ENCODE measurements at places on chromosomes 13 and 19. TPM values are rescaled to one million over a fixed set of nuclear protein-coding genes. Genes with fewer than 3 reads are reported as not detected.

DNA sequence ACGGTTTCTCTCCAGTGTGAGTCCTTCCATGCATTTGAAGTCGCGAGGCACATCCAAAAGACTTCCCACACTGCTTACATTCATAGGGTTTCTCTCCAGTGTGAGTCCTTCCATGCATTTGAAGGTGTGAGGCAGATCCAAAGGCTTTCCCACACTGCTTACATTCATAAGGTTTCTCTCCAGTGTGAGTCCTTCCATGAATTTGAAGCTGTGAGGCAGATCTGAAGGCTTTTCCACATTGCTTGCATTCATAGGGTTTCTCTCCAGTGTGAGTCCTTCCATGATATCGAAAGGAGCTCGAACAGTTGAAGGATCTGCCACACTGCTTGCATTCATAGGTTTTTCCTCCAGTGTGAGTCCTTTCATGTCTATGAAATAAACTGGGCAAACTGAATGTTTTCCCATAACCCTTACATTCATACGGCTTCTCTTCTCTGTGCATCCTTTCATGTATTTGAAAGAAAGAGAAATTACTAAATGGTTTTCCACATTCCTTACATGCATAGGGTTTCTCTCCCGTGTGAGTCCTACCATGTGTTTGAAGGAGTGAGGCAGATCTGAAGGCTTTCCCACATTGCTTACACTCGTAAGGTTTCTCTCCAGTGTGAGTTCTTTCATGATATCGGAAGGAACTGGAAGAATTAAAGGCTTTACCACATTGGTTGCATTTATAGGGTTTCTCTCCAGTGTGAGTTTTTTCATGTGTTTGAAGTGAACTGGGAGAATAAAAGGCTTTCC lies 20.3 kb downstream of the ZNF433 start:
- no peak for DNase-seq
- H3K4me1 ChIP-seq = no peaks in the 10 kb centered on the region
- no peak overlapping the region for H3K27ac ChIP-seq
- no peaks in the 10 kb centered on the region for H3K36me3 ChIP-seq

- H3K27me3 ChIP-seq = no peaks in the 10 kb centered on the region
- no peak overlapping the region for H3K4me3 ChIP-seq
- DNase-seq = no peak
- no peak overlapping the region for H3K27ac ChIP-seq
- no peaks in the 10 kb centered on the region for H3K36me3 ChIP-seq
- H3K4me1 ChIP-seq = no peaks in the 10 kb centered on the region
Observed at GRCh38 chr13:42355092-42355485, 83.1 kb downstream of the AKAP11 start.

DNA sequence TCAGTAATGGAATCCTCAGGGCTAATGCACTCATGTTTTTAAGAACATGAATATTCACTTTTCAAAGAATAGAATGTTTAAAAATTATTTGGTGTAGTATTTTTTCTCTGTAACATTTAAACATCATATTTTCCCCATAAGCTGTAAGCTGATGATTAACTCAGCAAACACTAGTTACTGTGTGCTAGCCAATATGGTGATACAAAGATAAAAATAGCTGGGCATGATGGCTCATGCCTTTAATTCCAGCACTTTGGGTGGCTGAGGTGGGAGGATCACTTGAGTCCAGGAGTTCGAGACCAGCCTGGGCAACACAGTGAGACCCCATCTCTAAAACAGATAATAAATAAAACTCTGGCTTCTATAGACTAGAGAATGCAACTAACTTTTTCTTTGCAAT lies 13.2 kb downstream of the RNF17 start:
- H3K27ac ChIP-seq = no peak overlapping the region
- no peaks in the 10 kb centered on the region for H3K27me3 ChIP-seq
- H3K4me1 ChIP-seq = no peaks in the 10 kb centered on the region
- no peaks in the 10 kb centered on the region for H3K36me3 ChIP-seq

The TGFB1 gene
- total RNA-seq = 42.6 TPM

DNA sequence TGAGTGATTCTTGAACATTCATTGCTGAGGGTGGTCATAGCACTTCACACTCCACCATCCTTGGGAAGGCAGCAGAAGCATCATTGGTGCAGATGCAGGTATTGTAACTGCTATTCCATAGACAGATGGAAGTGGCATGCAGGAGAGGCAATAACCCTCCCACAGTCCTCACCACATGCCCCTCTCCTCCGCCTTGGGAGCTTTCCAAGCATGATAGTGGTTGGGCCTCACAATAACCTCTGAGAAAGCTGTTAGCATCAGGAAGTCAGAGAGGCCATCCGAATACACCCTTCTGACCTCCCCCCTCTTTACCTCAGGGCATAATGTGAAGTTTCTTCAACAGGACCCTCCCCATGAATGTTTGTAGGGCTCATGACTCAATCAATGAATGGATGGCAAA lies 177.9 kb downstream of the KATNAL1 start:
- H3K27ac ChIP-seq = no peak overlapping the region
- H3K4me3 ChIP-seq = no peak overlapping the region
- H3K4me1 ChIP-seq = no peaks in the 10 kb centered on the region
- no peak for DNase-seq

GRCh38 chr19:31066385-31066784 lies 282.9 kb downstream of the TSHZ3 start:
- H3K36me3 ChIP-seq = no peaks in the 10 kb centered on the region
- H3K27ac ChIP-seq = no peak overlapping the region
- no peak overlapping the region for H3K4me3 ChIP-seq
- peak; percentile 68 for DNase-seq
- peaks cover 3% of the 10 kb centered on the region for H3K4me1 ChIP-seq

The RINL gene
- total RNA-seq = 1.3 TPM

DNA sequence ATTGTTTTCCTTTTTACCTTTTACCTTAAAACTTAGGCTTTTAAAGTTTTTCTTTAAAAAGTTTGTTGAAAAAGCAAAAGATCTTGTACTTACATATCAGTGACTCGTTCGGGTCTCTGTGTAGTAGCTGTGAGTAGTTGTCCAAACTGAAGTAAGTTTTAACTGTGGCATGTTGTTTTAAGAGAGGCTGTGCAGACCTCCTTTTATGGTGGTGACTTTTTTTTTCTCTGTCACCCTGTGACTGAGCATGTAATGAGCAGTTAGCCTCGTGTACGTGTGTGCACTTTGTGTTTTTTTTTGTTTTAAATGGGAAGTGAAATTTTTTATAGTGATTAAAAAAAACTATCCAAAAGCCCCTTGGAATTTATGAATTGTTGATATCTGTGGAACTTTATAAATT lies at the start of gene GPR183:
Gene GPR183, minus strand, starts transcription at position 153 of the 400 bp plus-strand sequence. CDS start 11,254 bp downstream, outside the sequence.
- H3K4me3 ChIP-seq = no peak within 1 kb of the TSS
- H3K27ac ChIP-seq = no peak within 1 kb of the TSS
- no peaks in the 10 kb centered on the region for H3K4me1 ChIP-seq
- H3K27me3 ChIP-seq = no peaks in the 10 kb centered on the region
- H3K36me3 ChIP-seq = no peaks in the 10 kb centered on the region

DNA sequence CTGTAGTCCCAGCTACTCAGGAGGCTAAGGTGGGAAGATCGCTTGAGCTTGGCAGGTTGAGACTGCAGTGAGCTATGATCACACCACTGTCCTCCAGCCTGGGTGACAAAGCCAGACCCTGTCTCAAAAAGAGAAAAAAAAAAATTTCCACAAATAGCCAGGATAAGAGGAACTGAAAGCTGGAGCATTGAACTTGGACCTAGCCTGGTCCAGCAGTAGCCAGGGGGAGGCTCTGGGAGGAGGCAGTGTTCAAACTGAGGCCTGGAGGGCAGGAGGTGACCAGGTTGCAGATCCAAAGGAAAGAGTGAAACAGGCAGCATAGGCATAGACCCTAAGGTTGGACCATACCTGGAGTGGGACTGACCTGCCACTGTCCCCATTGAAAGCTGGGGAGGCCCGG lies 26.9 kb upstream of the PIK3R2 start:
- no peak for DNase-seq
- no peak overlapping the region for H3K27ac ChIP-seq
- no peak overlapping the region for H3K4me3 ChIP-seq
- H3K36me3 ChIP-seq = no peaks in the 10 kb centered on the region
- H3K27me3 ChIP-seq = no peaks in the 10 kb centered on the region

The NAPSA gene
- 2.5 TPM for total RNA-seq

DNA sequence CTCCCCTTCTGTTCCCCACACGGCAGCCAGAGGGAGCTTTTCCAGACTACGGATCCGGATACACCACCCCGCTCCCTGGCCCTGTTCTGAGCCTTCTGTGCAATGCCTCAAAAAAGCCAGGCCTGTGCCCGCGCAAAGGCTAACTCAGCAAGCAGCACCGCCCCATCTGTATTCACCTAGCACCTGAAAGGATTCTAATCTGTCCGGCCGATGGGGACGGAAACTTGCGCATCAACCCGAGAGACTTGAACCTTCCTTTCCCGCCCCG lies 589 bp downstream of the ZBTB45 start:
- H3K27me3 ChIP-seq = no peaks in the 10 kb centered on the region
- peaks cover 3% of the 10 kb centered on the region for H3K36me3 ChIP-seq
- DNase-seq = no peak
- H3K27ac ChIP-seq = peak overlapping the region; percentile 99

All from Panc1 (cell line).